HT1080 (cell line): ENCODE measurements at places on chromosomes 1 and 21. TPM values are rescaled to one million over a fixed set of nuclear protein-coding genes. Genes with fewer than 3 reads are reported as not detected.

DNA sequence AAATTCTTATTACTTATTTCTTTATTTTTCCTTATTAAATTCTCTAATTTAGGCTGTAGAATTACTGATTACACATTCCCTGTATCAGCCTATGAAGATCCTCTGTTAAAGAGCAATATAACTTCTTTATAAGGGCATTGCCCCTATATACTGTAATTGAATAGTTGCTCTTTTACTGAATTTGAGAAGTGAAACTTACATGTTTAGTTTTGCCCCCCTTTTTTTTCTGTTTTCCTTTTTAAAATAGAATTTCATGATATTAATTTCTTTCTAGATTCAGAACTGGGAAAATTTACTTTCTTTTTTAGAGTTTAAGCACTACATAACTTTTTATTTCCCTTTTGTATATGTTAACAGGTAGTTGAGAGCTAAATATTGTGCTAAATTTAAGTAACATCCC, 29.5 kb upstream of the PGM1 start:
- no peak for DNase-seq

DNA sequence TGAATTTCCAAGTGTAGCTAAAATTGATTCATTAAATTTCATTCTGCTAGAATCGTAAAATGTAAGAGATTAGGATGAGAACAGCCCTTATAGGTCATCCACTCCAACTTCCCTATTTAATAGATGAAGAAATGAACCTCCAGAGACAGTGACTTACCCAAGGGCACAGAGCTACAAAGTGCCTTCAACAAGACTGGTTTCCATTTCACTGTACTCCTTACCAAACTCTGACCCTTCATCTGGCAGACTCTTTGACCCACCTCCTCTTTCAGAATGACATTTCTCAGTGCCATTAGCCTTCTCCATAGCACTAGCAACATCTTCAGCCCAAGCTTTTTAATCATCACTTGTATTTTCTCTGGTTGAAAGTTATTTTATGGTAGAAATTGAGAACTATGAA, 161.3 kb downstream of the NEK7 start:
- no peak for DNase-seq

GRCh38 chr1:179883040-179883744, 1.1 kb downstream of the TOR1AIP1 start:
- no peak for DNase-seq

DNA sequence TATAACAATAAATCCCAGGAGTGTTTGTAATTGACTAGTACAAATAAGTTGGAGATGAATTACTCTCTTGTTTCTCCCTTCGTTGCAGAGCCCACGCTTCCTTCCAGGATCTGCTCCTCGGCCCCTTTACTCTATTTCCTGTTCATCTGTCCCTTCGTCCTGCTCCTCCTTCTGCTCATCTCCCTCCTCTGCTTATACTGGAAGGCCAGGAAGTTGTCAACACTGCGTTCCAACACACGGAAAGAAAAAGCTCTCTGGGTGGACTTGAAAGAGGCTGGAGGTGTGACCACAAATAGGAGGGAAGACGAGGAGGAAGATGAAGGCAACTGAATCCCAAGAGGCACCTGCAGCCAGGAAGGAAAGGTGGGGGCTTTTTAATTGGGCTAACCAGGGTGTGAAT, 26.4 kb upstream of the TTF2 start:
- DNase-seq, result no peak

DNA sequence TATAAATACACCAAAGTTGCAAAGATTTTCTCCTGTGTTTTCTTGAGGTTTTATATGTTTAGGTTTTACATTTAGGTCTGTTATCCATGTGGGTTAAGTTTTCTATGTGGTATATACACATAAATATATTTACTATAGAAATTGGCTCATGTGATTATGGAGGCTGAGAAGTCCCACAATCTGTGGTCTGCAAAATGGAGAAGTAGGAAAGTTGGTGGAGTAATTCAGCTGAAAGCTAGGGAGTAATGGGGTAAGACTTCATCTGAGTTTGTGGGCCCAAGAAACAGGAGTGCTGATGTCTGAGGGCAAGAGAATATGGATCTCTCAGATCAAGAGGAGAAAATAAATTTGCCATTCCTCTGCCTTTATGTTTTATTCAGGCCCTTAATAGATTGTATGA, 146.0 kb downstream of the GPATCH2 start:
- DNase-seq, result no peak

DNA sequence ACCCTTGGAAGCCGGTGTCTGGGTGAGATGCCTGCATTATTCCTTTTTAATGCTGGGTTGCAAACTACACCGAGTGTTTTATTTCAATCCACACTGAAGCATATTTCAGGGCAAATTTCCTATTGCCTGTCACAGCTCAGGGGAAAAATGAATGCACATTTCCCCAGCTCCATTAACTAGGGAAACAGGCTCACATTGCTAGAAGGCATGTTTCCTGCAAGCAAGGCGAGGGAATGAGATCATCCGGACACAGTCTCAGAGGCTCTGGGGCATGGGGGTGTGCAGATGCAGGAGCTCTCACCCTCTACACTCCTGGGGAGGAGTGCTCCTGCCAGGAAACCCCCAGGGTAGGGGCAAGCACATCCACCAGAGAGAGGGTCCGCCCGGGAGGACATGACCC, 24.6 kb downstream of the SYT2 start:
- DNase-seq, result no peak

Gene RGS4
- total RNA-seq, result 150 and 167 TPM in 2 replicates

DNA sequence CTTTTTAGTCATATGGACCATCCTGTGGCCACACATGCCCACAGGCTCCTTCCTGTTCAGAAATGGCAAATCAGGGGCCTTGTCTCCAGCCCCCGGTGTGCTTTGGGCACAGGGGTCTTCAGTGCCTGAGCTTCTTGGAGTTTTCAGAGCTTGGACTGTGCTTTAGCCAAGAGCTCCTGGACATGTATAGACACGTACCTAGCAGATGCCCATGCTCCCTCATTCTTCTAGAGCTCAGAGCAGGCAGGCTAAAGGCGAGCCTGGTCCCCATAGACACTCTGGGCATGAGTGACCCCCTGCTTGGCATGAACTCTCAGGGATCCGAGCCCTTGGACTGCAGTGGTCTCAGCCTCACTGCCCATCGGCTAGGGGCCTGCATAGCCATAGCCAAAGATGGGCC, 106.8 kb downstream of the EPHB2 start:
- no peak for DNase-seq

GRCh38 chr1:237038211-237038610, 3.8 kb upstream of the RYR2 start:
- DNase-seq, result no peak

Gene LRRN2
- 0.06 and 0.07 TPM in 2 replicates for total RNA-seq

Gene PLPPR5
- total RNA-seq, result 0.07 and 0.18 TPM in 2 replicates

- peak; percentile 30 for DNase-seq
These were observed 247.6 kb downstream of the TGFB2 start for GRCh38 chr1:218592688-218593087.

Gene MYCL
- total RNA-seq, result 0.40 and 5.6 TPM in 2 replicates

DNA sequence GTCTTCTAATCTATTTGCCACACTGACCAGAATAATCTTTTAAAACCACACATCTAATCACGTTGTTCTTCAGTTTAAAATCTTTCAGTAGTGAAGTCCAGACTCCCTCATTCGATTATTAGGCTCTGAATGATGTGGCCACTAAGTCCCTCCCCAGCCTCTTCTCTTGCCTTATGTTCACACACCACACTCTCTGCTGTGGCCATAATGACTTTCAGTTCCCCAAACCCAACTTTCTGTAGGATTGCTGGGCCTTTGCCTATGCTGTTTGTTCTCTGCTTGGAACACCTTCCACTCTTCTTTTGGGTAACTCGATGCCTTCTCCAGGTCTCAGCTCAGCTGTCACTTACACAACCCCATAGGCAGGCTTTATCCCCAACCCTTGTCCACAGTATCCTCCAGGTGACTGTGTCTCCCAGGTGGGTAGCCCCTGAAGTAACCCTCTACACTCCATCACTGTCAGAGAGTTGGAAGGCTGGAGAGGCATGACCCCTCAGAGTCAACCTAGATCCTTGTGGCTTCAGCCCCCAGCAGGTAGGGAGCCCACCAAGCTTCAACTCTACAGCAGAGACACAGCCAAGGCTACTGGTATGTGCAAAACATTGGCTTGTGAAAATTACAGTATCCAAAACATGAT, 8.4 kb upstream of the SLC37A1 start:
- DNase-seq, result no peak

Gene ESRRG
- 0.13 and 0.14 TPM in 2 replicates for total RNA-seq

DNA sequence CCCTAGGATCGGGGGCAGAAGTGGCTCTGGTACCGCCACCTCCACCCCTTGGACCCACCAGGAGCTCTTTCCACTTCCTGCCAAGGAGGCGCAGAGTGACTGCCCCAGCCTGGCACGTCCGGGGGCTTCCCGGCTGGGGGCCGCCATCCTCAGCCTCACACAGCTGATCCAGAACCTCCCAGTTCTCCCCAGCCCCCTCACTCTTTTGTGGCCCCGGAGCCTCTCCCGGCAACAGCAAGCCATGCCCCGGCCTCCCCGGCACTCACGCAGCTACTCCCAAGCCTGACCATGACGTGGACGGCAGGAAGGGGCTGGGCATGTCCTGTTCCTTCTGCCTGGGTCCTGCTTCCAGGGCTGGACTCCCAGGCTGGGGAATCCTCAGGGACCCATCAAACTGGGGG, 17.1 kb downstream of the TP73 start:
- DNase-seq, result no peak
